ENCODE measurements at places on chromosomes 3 and 15.

GRCh38 chr3:20406611-20407011 is 220.6 kb upstream of the SGO1 start:
- DNase-seq, result no peak

- no peak for DNase-seq
These were observed 173.3 kb downstream of the GHSR start for GRCh38 chr3:172274906-172275305.

GRCh38 chr3:87855616-87856015 is 203.2 kb downstream of the CGGBP1 start:
- DNase-seq, result no peak

GRCh38 chr3:48663489-48664312 is 1.0 kb upstream of the CELSR3 start:
- peak; percentile 93 for DNase-seq

- DNase-seq, result no peak
These were observed 587.1 kb upstream of the ZNF717 start for GRCh38 chr3:76372497-76372896.
